ENCODE measurements at places on chromosomes 11 and 22.

DNA sequence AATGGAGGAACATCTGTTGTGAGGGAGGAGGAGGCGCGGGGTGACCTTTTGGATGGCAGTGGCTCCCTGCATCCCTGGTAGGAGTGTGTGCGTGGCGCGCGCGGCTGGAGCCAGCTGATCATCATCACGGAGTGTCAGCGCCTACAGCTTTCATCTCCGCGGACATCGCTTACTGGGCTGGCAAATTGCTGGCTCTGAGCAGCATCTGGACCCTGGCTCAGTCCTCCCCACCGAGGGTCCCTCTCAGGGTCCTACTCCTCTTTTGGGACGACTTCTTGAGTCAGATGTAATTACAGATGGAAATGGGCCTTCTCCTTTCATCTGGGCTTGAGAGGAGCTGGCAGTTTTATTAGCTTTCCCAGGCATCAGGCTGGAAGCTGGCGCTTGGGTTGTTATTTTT is 85.3 kb downstream of the CACNA1I start:
- no peaks in the 10 kb centered on the region for H3K36me3 ChIP-seq
- H3K4me1 ChIP-seq, result peaks cover 54% of the 10 kb centered on the region
- no peaks in the 10 kb centered on the region for H3K27me3 ChIP-seq
- DNase-seq, result no peak

DNA sequence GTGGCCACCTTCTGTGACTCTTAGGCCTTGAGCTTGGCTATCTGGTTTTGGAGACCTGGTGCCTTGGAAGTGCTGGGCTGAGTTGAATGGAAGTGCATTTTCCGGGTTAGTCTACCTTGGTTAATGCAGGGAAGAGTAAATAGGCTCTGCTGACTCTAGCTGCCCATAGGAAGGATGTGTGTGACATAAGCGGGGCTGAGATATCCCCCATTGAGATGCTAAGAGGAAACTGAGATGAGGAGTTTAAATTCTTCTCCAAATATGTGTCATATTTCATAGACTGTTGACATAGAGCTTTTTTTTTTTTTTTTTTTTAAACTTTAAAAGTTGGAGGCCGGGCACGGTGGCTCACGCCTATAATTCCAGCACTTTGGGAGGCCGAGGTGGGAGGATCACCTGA is 30.8 kb downstream of the ZNRF3 start:
- H3K27me3 ChIP-seq, result no peaks in the 10 kb centered on the region
- no peak for DNase-seq
- no peaks in the 10 kb centered on the region for H3K4me1 ChIP-seq
- no peaks in the 10 kb centered on the region for H3K36me3 ChIP-seq

DNA sequence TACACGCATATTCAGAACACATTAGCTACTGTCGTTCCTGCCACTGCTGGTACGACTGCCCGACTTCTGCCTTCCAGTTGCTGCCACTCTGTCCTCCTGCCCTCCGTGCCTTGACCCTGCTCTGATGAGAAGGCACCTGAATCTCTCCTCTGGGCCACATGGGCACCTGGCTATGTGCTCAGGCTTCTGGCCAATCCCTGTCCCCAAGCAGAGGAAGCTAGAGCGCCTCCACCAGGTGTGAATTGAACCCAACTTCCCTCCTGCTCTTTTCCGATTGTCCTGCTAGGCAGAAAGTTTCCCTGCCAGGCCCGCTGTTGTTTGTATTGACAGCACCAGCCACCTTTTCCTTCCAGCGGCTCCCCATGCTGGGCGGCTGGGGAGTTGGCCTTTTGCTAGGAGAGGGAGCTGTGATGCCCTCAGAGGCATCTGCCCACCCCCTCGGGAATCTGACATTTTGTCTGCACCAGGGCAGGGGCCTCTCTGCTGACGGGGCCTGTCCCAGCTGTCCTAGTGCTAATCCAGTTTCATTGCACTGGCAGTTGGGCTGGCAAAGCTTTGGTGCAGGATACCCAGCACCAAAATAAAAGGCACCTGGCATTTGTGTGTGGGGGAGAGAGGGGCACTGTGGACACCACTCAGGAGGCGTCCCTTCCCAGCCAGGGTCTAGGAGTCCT is 118.0 kb downstream of the GRIK4 start:
- no peaks in the 10 kb centered on the region for H3K36me3 ChIP-seq
- no peak overlapping the region for H3K4me3 ChIP-seq
- no peaks in the 10 kb centered on the region for H3K27me3 ChIP-seq
- no peak for DNase-seq
- no peak overlapping the region for H3K27ac ChIP-seq

DNA sequence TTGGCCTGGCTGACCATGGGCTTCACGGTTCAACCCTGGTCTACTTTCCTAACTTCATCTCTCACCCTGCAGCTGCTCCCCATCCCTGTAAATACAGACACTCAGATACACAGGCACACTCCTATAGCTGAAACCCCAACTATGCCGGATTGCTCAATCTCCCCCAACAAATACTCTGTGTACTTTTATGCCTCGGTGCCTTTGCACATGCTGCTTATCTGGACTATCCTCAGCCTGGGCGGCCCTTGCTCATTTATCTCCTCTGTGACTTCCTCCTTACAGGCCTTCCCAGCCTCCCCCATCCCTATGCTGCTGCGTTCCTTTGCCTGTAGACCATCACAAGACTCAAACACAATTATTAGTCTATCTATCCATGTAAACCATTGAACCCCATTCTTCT is 76.6 kb downstream of the PKNOX2 start:
- peaks cover 4% of the 10 kb centered on the region for H3K27me3 ChIP-seq
- no peak for DNase-seq

GRCh38 chr22:30202531-30203006 is 44.0 kb downstream of the LIF start:
- H3K27ac ChIP-seq, result no peak overlapping the region
- peaks cover 5% of the 10 kb centered on the region for H3K4me1 ChIP-seq
- DNase-seq, result no peak
- H3K4me3 ChIP-seq, result no peak overlapping the region

Measured in CD4-positive, alpha-beta T cell (primary cell).